ENCODE measurements at places on chromosomes 3 and 15.

DNA sequence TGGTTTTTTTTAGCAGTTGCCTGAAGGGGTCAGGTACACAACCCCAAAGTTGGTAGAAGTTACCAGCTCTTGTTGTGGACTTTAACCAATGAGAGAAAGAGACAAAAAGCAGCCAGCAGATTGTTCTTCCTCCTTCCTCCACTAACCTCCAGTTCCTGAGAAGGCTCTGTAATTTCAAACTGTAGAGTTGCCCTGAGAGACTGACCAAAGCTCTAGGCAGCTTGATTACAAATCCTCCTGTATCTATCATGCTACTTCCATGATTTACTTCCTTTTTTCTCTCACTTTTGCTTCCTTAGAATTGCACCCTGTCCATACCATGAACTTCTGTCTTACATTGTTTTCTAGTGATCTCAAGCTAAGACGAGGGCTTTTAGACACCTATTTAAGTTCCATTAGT is 29.2 kb downstream of the NSUN3 start:
- DNase-seq = no peak

DNA sequence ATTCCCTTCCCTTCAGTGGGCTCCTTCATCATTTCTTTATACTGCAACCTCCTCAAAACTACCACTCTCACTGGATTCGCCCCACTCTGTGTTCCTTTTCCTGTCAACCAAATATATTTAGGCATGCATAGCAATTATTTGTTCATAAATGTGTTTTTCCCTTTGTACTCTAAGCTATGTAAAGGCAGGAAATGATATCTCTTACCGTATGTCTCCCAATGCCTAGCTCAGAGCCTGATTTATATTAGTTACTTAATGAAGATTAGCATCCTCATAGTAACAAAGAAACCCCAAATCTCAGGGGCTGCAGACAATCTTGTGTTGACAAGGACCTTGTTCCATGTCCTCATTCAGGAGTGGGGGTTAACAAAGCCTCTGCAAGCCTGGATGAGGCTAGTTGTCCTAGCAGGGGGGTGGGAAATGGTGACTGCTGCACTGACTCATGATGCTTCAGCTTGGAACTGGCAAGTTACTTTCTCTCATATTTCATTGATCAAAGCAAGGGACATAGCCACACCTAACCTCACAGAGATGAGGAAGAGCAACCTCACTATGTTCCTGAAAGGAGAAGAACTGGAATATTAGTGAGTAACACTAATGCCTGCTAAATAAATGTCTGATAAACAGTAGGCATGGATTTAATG is 15.2 kb downstream of the PHLDB2 start:
- no peak for DNase-seq

DNA sequence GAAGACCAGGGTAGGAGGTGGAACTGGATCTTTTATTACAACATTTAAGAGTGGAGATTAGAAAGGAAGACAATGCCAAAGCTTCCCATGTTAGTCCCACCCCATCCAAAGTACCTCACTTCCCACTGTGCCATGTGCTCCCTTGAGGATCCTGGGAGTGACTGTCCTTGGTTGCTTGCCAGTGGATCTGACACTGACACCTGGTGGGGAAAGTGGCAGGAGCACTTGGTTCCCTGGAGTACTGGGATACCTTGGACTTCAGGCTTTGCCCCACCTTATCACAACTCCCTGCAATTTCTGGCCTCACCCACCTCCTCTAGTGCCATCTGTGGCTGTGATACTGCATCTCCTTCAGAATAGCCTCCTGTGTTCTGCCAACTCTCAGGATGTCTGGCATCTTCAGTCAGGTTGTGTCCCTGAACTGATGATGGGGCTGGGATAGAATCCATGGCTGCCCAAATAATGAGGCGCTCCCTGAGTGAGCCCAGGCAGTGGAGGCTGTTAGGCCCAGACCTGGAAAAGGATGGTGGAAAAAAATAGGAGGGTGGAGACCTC is 1.3 kb downstream of the ELL3 start:
- DNase-seq = no peak

DNA sequence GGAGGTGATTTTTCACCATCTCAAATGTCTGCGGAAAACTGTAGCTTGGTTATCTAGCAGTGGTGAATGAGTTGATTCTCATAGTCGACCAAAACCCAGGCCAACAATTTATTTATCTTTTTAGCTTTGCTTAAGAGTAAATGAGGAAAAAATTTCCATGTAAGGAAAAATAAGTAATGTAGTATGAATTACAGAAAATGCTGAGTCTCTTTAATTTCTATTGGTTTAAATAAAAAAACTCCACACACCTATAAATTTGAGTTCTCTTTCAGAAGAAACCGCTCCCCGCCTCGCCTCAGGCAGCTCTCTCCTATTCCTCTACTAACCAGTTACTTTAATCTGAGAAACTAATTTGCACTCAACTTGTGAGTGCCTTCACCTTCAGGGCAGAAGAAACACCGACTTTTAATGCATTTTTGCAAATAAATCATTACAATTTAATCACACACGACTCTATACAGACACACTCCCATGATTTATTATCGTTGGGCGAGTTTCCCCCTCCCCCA is 540 bp upstream of the RSRC1 start:
- DNase-seq = no peak

DNA sequence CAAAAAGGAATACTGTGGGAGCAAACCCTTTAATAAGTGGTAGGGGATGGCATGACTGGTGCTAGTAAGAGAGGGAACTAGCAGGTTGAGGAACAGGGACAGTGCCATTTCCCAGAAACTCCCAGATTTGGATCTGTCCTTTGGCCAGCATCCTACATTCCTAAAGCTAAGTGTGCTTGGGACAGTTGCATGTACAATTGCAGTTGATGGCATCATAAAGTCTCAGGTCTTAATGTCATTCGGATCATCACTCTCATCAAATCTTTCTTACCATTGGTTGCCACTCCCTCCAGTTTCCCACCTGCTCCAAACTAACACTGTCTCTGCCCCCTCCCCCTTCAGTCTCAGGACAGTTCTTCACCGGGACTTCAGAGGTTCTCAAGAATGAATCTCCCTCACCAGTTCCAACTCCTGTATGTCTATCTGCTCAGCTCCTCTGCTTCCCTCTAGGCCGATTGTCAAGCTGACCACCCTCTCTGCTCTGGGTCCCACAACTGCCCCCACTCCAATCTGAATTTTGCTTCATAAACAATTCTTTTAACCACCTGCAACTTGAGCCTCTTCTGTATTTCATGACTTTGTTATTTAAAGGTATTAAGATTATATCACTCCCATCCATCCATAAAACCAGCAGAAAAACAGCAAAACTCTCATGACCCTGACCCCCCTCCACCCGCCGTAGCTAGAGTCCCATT is 260.8 kb downstream of the CGGBP1 start:
- no peak for DNase-seq

GRCh38 chr3:156507285-156507684 is 47.6 kb downstream of the SSR3 start:
- DNase-seq = no peak

DNA sequence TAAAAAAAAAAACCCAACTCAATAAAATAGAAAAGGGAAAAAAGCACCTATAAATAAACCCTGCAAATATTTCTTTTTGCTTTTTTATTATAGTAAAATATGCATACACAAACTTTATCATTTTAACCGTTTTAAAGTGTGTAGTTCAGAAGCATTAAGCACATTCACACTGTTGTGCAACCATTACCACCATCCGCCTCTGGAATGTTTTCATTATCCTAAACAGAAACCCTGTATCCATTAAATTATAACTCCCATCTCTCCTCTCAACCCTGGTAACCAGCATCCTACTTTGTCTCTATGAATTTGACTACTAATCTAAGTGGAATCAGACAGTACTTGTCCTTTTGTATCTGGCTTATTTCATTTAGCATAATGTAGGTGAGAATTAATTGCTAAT is 15.0 kb downstream of the CDCP1 start:
- DNase-seq = no peak

- DNase-seq = no peak
These were observed 123.2 kb downstream of the RTP4 start for GRCh38 chr3:187491371-187491770.

DNA sequence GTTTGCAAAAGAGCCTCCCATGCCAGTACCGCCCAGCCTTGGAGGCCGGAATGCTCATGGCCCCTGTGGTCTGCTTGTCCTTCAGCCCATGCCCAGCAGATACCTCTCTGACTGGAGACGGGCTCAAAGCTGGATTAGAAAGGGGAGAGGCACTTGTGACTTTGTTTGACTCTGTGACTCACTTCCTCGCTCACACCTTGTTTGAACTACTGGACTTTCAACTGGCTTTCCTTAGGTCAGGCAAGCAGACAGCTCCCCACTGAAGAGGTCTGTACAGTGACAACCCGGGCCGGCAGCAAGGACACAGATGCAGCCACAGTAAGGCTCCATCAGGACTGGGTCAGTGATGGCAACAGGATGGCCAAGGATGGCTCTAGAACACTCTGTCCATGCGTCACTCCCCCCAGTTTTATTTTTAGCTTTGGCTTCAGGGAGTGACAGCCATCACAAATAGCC is 98.6 kb upstream of the ABHD17C start:
- no peak for DNase-seq

- no peak for DNase-seq
These were observed 36.7 kb downstream of the POC1A start for GRCh38 chr3:52117537-52117936.

Measured in Right ventricle myocardium inferior (tissue), 1 donor.